ENCODE measurements at places on chromosomes 4 and X.
A peak's percentile ranks its signal among the peaks of the same experiment; 100 is the strongest.

DNA sequence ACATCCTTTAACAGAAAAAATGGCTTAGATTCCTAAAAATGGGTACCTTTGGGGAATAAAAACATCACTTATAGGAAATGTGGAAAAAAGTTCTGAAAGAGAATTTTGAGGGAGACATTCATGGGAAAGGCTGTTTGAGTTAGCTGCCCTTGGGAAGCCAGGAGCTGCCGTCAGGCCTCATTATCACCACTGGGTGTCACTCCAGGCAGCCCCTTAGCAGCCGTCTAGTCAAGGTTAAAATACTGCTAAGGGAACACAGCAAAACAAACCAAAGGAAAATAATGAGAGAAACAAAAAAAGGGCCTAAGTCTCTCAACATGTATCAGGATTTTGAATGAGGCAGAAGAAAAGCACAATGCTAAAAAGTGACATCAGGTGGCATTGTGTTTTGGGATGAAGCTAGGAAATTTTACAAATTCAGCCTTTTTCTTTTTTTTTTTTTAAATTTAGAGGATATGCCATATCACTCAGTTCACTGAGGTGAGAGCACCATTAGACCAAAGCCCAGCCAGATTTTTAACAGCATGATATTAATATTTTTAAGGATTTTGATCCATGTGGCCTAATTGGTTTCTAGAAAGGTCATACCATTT, 235.3 kb downstream of the GPAT3 start:
- no peak for DNase-seq

- peak; percentile 69 for DNase-seq
Observed at GRCh38 chr4:26992657-26993361, 132.2 kb downstream of the STIM2 start.

GRCh38 chrX:40298069-40298468, 200.3 kb upstream of the BCOR start:
- DNase-seq, result no peak

DNA sequence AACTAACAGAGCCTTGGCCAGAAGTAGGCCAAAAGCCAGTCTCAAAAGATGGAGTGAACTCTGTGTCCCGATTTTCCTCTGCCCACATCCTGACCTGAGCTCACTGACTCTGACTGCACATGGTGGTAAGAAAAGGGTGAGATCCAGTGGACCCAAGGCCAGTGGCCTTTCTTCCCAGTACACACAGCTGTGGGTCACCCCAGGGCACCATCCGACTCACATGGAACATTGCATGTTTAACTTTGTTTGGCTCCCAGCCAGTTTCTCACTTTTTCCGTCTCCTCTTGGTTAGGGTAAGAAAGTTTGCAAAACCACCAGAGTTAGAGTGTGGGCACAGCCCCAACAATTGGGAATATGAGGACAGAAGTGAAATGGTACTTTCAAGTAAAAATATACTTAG, 69.8 kb downstream of the GAB1 start:
- DNase-seq, result no peak

DNA sequence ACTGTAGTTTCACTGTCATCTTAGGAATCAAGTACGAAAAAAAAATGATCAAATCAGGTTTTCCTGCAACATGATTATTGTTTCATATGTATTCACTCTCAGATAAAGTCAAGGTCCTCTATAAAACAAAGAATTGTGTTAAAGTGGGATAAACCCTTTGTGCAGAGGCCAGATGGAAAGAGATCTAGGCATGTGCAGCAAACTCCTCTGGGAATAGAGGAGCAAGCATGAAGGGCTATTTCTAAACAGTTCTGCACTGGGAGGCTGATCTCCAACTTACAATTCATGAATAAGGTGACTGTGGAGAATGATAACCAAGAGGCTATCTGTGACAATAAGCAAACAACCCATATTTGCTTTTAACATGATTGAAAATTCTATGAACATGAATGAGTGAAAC, 2.4 kb upstream of the WDFY3 start:
- DNase-seq, result no peak

- no peak for DNase-seq
Observed at GRCh38 chrX:112083624-112084326, 1.2 kb upstream of the TRPC5 start.

DNA sequence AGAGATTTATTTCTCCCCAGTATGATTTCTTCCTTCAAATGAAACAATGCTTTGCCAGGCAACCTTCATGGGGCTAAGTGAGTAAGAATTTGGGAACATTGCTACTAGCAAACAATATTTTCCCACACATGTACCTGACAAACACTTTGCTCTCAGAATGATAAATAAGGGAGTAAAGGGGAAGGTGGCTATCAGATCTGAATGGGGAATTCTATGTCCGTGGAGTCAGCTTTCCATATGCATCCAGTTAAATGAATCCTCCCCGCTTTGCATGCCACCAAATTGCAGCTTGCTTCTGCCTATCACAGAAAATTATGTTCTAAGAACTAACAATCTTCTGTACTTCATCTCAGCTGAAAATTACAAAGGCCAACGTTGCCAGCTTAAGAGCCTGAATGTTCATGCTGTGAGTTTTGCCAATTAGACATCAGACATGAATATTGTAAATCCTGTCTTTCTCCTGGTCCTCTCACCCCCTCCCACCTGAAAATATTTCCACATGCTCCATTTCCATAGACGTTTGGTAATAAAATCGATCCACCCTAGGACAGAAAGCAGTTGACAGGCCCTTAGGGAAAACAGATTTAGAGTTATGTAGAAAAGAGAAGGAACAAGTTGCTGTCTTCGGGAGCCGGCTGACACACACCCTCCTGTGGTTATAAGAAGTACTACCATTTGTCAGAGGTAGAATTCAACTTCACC, 6.3 kb downstream of the MEPE start:
- DNase-seq, result no peak

DNA sequence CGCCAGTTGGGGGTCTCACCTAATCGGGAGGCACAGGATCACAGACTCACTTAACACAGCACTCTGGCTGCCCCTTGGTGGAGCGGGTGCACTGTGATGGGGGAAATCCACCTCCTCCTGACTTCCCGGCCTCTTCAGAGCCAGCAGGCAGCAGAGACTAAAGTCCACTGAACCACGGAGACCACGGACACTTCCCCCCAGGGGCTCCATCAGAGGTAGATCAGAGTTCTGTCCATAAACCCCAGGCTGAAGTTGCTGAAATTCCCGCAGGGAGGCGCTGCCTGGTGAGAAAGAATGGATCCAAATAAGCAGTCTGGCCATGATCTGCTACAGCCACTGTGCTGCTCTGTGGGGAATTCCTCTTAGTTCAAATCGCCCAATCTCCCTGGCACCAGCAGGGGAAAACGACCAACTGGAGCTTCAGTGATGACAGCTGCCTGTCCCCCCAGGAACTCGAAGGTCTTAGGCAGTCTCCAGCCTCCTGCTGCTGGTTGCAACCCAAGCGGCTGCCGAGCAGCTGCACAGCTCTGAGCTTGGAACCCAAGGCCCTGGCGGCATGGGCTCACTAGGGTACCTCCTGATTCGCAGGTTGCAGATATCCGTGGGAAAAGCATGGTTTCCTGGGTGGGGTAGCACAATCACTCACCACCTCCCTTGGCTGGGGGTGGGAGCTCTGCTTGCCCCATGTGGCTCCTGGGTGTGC, 106.9 kb upstream of the DCAF12L2 start:
- no peak for DNase-seq

- no peak for DNase-seq
Observed at GRCh38 chrX:71577682-71578081, 555 bp upstream of the GCNA start.

GRCh38 chr4:10299601-10300000, 157.6 kb downstream of the ZNF518B start:
- DNase-seq, result no peak

GRCh38 chr4:113292371-113293042, 243.1 kb downstream of the ANK2 start:
- DNase-seq, result no peak

Data from SIG-M5 (cell line).